HuH-7.5 (cell line): ENCODE measurements at places on chromosomes 16 and 17.
A peak's percentile ranks its signal among the peaks of the same experiment; 100 is the strongest.

DNA sequence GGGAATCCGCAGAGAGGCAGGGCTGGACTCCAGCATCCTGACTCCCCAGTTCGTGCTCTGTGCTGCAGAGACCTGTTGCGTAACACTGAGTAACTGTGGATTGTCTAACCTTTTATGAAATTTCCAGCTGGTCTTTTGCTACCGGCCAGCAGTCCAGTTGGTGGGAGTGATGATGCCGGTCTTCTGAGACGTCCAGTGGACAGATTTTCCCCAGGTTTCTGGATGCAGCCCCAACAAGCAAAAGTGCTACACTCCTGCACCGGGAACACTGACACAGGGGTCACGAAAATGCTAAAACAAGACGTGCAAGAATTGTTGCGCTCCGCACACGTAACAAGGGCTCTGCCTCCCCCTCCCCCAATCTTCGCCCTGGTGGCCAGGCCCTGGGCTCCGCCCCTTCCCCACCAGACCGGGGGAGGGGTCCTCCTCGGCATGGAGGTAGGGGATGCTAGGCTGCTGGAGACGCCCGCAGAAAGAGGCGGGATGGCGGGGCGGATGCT is 701 bp upstream of the MRC2 start:
- peak; percentile 67 for DNase-seq

DNA sequence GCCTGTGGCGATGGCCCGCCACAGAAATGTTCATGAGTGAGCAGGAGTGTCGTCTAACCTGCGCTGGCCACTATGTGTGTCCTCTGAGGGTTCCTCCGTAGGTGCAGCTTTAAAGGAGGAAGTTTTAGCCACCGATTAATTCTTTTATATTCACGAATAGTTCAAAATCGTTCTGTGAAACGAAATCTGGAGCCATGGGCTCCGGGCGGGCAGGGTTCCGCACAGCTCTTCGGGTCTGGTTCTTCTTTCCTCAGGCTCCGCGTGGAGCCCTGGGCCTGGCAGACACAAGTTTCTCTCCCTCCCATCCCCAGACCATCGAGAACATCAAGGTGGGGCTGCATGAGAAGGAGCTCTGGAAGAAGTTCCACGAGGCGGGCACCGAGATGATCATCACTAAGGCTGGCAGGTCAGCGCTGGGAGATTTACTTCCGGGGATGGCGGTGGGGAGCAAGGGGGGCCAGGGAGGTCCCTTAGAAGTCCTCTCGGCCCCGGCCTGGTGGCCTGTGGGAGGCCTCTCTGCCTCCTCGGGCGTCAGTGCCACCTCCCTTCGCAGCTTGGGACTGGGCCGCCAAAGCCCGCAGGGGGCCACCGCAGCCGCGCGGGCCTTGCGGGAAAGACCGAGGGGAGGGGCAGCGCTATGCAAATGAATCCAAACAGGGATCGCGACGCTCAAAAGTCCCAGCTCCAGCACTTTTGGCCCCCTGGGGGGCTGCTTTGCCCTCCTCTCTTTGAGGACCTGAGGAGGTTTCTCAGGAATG is 5.2 kb downstream of the TBX4 start:
- DNase-seq, result no peak

- DNase-seq, result no peak
These were observed 793.3 kb upstream of the GOT2 start for GRCh38 chr16:59527206-59527997.

GRCh38 chr16:67252609-67253497 is 4.1 kb downstream of the SLC9A5 start:
- DNase-seq, result no peak

- no peak for DNase-seq
These were observed 40.6 kb downstream of the RAB11FIP4 start for GRCh38 chr17:31431852-31432658.

- no peak for DNase-seq
These were observed 606.2 kb downstream of the WWOX start for GRCh38 chr16:78705694-78706093.

GRCh38 chr16:81623365-81624102 is 155.6 kb upstream of the PLCG2 start:
- peak; percentile 64 for DNase-seq

DNA sequence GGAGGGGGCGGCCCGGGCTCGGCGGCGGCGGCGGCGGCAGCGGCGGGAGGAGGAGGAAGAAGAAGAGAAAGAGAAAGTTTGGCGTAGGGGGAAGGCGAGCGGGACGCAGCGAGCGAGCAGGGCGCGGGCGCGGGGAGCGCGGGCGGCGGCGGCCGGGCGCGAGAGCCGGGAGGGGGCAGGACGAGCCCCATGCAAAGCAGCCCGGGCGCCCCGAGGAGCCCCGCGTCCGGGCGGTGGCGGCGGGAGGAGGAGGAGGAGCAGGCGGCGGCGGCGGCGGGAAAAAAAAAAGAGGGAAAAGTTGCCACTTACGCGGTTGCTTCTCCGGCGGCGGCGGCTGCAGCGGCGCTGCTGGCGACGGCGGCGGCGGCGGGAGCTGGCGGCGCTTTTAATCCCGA is 10.3 kb upstream of the ZFHX3 start:
- DNase-seq, result no peak

- no peak for DNase-seq
These were observed 4.4 kb downstream of the PDIA2 start for GRCh38 chr16:287298-287811.

DNA sequence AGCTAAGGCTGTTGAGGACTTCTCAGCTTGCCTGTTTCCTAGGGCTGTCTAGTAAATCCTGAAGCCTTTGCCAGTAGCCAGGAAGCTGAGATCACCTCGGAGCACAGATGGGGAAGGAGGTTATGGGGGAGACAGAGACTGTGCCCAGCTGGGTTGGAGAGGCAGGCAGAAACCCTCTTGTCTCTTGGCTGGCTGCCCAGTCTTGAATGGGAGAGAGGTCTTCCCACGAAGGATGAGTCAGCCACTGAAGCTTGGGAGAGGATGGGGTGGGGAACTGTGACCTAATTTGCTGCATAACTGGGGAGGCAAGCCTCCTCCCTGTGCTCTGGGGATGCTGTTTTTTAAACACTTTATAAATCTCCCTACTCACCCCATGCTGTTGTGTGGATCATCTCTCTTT is 69.8 kb downstream of the SHISA9 start:
- DNase-seq, result no peak

GRCh38 chr16:56424791-56425438 is 430 bp downstream of the AMFR start:
- no peak for DNase-seq

DNA sequence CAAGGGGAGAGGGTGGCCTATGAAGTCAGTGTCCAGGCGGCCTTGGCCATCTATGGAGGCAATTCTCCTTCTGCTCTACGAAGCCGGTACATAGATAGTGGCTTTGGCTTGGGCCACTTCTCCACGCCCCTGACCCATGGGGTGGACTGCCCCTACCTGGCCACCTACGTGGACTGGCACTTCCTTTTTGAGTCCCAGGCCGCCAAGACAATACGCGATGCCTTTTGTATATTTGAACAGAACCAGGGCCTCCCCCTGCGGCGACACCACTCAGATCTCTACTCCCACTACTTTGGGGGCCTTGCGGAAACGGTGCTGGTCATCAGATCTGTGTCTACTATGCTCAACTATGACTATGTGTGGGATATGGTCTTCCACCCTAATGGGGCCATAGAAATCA is 17.3 kb downstream of the AOC3 start:
- DNase-seq, result no peak

- DNase-seq, result no peak
These were observed 1.8 kb upstream of the WIPI1 start for GRCh38 chr17:68459037-68459639.

DNA sequence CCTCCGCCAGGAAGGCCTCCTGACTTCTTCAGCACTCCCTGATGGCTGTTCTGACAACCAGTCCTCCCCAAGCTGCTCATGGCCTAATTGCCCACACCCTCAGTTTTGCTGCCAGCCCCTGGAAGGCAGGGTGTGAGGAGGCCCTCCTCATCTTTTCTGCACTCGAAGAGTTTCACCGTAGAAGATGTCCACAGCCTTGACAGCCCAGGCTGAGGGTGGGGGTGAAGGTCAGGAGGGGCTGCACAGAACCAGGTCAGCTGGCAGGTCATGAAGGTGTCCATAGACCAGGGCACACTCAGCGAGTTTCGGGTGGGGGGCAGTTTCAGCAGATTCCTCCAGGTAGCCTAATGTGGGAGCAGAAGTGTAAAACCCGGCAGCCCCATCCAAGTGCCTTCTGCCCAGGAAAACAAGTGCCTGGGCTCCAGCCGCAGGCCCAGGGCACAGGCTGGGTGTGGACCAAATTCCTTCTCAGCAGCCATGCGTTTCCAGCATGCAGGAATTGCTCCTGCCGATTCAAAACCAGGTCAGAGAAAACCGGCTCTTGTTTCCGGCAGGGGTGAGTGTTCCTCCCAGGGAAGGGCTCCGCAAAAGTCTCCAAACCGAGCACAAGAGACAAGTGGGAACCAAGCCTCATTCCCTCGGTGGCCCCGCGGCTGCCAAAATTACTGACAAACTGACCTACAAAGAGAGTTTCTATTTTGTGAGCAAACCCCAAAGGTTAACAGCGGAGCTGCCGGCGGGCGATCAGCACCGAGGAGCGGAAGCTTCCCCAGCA is 228.8 kb downstream of the C16orf78 start:
- no peak for DNase-seq

GRCh38 chr16:12819126-12820117 is 15.7 kb upstream of the CPPED1 start:
- DNase-seq, result peak; percentile 49

- DNase-seq, result no peak
These were observed 1.8 kb downstream of the ZSCAN10 start for GRCh38 chr16:3097266-3097665.

- no peak for DNase-seq
These were observed 274.9 kb downstream of the CDH11 start for GRCh38 chr16:64846966-64847365.

DNA sequence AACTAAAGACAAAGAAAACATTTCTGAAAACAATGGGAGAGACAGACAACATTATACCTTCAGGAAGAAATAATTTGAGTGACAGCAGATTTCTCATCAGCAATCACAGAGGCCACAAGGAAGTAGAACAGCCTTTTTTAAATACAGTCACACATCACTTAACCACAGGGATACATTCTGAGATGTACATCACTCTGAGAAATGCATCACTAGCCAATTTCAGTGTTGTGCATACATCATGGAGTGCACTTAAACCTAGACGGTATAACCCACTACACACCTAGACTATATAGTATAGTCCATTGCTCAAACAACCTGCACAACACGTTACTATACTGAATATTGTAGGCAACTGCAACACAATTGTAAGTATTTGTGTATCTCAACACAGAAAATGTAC is 24.9 kb upstream of the ALOX12 start:
- no peak for DNase-seq

- DNase-seq, result no peak
These were observed 17.5 kb downstream of the UNC13D start for GRCh38 chr17:75826561-75827307.

GRCh38 chr17:8073627-8074484 is 13.7 kb downstream of the ALOX12B start:
- peak; percentile 87 for DNase-seq

DNA sequence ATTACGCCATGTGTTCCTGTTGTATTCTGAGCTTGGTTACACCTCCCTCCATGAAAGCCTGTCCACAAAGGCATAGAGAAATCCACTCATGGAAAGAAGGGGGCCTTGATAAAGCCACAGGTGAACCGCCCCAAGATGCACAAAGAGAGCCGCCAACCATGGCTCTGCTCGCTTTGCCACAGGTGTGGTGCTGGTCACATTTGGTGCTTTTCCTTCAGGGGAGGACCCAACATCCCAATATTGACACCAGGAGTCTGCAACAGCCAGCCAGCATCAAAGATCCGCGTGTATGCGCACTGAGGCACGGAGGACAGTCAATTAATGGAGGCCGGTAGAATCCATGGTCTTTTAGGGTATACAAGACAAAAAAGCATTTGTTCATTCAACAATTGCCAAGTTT is 7.3 kb downstream of the ABCA3 start:
- DNase-seq, result no peak

- DNase-seq, result no peak
These were observed 27.0 kb downstream of the TMC6 start for GRCh38 chr17:78101542-78101941.

- DNase-seq, result no peak
These were observed 192.3 kb upstream of the FOXF1 start for GRCh38 chr16:86317813-86318650.

DNA sequence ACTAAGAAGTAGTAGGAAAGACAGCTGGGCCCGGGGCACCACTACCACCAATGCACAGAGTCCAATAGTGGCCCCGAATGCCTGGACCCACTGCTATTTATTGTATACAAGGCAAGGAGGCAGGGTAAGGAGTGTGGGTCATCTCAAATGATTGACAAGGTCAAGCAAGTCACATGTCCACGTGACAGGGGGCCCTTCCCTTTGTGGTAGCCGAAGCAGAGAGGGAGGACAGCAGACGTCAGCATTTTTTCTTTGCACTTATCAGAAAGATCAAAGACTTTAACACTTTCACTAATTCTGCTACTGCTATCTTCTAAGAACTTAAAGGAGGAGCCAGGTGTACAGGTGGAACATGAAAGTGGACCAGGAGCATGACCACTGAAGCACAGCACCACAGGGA is 6.5 kb downstream of the VPS53 start:
- DNase-seq, result no peak

GRCh38 chr17:75069783-75070182 is 18.0 kb upstream of the SLC16A5 start:
- DNase-seq, result no peak

- DNase-seq, result no peak
These were observed 130.7 kb downstream of the C16orf95 start for GRCh38 chr16:87186446-87186845.

GRCh38 chr16:75927810-75928209 is 201.5 kb upstream of the CPHXL start:
- no peak for DNase-seq

DNA sequence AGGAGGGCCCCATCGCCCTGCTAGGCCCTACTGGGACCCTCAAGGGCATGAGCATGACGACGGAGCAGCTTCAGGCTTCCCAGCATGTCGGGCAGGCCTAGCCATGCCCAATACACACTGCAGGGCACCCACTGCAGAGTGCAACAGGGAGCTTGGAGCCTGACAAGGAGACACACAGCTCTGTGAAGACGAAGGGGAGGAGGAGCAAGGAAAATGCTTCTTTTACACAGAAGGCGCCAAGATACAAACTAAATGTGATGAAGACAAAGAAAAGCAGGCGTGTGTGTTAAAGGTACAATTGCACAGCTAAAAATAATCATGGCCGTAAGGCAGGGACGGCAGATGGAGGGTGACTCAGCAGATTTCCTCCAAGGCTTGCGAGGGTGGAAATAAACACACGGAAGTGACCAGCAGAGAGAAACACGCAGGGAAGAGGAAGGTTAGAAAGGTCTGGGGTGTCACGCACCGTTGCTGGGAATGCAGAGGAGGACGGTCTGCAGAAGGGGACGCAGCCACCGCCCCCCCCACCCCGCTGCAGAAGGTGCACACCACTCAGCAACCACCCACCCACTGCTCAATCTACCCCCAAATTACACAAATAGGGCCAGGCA is 108.5 kb downstream of the ZNF778 start:
- DNase-seq, result no peak
